ENCODE measurements at places on chromosomes 1 and 21.

DNA sequence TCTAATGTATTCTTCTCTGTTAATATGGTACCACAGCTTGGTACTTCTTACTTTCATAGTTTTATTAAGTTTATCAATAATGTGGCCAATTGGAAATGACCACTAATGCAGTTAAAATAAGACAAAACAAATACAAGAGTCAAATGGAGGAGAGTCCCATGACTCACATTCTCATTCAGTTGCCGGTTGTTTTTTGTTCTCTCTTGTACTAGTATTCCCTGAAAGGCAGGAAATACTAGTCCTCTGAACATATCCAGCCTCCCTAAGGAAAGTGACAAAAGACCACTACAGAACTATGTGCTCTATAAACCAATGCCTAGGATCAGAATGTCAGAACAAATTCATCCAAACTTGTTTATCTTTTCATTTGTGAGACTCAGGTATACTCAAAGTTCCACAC, 165.2 kb upstream of the SAMSN1 start:
- DNase-seq: peak; percentile 51

DNA sequence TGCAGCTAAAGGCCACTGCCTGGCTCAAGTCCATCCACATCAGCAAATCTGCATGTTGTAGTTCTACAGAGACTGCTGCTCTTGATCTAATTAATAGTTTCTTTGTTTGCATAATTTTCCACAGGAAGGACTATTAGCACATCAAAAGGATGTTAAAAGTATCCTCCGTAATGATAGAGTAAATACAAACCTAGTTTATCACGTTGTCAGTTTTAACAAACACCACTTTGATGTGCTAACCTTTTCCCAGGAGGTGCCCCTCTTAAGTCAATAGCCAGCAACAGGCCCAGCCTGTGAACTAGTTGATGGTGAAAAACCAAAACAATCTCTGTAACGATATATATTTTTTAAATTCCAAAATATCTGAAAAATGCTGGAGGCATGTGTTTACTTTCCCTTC, 64.2 kb upstream of the SLC22A15 start:
- no peak for DNase-seq

- peak; percentile 72 for DNase-seq
Observed at GRCh38 chr1:27341525-27342252, at the start of gene SYTL1. TSS of gene SYTL1 (plus strand) at chr1:27342022. CDS start at chr1:27345335, 3,313 bp downstream.

DNA sequence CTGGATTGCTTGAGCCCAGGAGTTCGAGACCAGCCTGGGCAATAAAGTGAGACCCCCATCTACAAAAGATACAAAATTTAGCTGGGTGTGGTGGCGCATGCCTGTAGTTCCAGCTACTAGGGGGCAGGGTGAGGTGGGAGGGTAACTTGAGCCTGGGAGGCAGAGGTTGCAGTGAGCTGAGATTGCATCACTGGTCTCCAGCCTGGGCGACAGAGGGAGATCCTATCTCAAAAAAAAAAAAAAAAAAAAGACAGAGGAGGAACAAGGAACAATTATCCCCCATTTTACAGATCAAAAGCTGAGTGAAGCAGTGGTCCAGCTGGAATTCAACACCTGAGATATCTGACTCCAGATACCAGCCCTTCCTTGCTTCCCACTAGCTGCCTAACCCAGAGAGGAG, 34.8 kb downstream of the L1TD1 start:
- no peak for DNase-seq

DNA sequence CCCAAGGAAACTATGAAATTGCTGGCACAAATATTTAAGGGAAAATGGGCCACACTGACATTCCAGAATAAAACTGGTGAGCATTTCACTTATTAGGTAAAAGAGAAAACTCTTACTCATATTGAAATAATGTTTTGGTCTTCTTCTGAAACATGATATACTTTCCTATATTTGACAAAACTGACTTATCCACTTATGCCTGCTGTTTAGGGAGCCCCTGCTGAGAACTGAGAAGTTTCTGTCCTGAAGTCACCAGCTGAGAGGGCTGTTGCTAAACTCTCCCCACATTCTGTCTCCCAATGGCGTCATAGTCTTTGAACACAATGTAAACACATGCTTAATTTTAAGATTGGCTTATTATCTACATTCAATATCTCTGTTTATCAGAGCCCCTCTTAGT, 46.8 kb upstream of the ZC3H11B start:
- peak; percentile 100 for DNase-seq

GRCh38 chr1:39832294-39832693, 43.6 kb upstream of the BMP8B start:
- no peak for DNase-seq

DNA sequence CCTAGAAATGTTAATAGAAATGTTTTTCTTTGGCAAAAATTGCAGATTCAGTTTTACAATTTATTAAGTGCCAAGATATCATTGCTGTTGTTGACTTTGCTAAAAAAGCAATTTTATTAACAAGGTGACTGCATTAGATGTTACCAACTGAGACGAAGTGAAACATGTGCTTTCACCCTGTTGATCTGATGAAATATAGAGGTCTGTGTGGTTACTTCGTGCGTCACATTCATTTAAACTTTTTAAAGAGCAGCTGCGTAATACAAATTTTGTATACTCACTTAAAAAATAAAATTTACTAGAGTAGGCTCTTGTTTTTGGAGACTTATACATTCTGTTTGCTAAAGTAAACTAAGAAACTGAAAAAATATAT, 465.7 kb downstream of the USP25 start:
- DNase-seq: peak; percentile 88

DNA sequence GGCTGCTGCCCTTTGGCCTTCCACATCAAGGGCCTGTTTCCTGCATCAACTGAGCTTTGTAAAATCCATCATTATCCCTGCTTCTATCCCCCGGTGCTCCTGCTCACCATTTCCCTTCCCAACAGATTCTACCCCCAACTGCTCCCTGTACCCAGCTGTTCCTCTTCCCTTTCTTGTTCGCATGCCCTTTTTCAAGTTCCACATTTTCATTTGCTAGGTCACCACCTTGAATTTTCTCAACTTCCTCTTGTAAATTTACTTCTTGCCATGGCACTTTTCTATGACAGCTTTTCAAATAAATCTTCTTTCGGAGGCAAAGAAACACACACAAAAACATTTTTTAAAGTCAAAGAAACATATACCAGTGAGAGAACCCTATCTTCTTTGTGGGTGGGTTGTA, 330.5 kb upstream of the ADGRL2 start:
- DNase-seq: no peak

- no peak for DNase-seq
Observed at GRCh38 chr1:223721658-223722607, 9.6 kb downstream of the CAPN2 start.

GRCh38 chr1:224911217-224911616, 18.3 kb upstream of the DNAH14 start:
- DNase-seq: no peak

DNA sequence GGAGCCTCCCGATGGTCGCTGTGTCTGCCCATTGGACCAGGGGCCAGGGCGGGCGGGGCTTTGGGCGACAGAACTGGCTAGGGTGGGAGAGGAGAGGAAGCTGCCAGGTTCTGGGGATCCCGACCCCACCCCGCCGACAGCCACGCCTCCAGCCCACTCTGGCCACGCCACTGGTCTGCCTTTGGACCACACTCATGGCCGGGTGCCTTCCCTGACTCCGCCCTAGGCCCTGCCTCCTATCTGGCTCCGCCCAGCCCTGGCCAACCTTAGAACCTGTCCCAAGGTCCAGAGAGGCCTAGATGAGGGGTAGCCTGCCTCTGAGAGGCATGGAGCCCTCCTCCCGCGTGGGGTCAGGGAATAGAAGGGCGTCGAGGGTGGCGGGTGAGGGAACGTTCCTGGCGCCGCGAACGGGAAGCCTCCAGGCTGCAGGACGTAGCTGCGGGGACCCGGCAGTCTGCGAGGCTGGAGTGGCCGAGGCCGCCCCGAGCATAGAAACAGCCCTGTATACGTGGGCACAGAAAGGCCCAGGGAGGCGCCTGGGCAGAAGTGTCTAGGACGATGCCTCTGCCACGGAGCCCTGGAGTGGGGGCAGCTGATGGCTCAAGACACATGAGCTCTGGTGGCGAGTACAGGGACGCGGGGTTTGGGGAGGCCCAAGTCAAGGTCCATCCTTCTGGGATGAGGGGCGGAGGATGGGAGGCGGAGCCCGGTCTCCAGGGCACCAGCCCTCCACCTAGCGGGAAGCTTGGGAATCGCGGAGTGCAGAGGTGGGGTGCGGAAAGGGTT, 11.5 kb upstream of the COL16A1 start:
- peak; percentile 92 for DNase-seq

DNA sequence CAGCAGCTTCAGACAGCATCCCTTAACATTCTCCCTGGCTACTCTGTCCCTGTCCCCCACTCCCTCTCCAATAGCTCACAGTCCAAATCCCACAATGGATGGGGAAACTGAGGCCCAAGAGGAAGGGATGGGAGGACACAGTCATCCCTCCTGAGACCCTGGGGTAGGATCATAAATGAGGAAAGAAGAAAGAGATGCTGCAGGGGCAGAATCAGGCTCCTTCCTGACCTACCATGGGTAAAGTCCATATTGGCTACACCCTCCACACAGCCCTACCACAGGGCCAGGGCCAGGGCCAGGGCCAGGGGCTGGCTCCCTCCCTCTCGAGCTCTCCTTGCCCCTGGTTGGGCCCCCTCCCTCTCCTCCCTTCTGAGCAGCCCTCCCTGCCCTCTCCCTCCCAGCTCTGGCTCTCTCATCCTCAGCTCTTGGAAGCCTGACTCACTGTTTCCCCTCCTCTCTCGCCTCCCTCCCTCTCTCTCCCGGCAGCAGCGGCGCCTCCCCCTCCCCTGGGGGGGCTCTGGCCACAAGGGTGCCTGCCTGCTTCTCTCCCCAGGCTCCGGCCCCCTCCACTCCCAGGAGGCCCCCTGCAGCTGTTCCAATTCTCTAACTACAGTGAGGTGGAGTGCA, 4.9 kb downstream of the AHDC1 start:
- DNase-seq: peak; percentile 82
